ENCODE measurements at places on chromosomes 7 and 10.

DNA sequence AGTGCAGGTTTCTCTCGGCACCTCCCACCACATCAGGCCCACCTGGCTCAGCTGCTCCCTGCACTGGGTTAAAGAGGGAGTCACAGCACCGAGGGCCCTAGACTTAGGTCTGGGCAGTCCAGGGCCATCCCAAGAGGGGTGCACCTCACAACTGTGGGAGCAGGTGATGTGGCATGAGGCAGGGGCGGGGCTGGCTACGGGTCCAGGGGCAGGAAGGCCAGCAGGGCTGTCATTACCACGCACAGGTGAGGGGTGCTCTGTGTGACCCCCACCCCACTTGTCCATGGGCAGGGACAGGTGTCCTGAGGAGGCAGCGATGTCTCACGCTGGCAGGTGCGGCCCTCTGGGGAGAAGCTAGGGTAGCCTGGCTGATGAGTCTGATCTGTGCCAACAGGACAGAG lies 40.5 kb upstream of the DPYSL4 start:
- no peak for DNase-seq

- no peak for DNase-seq
Measured at GRCh38 chr10:112296908-112297331, 13.7 kb downstream of the TECTB start.

GRCh38 chr7:133331861-133332260 lies 79.0 kb downstream of the EXOC4 start:
- no peak for DNase-seq

DNA sequence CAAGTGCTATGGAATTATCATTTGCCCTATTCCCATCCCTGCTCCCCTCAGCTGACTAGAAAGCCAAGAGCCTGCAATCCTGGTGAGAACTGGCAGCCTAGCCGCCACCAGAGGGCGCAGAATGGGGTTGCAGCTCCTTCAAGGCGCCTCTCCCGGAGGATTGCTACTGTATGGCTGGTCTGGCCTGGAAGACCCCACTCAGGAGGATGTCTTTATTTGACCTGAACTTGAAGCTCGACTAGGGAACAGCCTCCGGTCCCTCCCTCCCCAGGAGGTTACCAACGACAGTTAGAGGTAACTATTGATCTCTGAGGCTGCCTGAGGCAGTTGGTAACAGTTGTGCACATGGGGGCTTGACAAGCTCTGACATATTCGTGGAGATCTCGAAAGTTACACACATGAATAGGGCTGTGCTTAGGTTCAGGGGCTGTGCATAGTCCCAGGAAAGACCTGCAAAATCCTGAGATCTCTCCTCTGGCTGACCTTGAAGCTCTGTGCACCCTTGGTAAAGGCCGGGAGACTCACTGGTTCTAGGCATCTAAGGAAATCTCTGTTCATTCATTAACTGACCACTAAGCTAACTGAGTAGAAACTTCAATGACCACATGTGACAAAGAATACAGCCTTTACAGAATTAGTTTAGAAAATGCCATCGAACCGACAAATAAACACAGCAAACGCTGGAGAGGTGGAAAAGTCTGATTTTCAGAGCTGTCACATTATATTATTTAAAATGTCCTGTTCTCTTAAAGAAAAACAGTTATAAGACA lies 65.7 kb downstream of the TSPAN12 start:
- peak; percentile 22 for DNase-seq

DNA sequence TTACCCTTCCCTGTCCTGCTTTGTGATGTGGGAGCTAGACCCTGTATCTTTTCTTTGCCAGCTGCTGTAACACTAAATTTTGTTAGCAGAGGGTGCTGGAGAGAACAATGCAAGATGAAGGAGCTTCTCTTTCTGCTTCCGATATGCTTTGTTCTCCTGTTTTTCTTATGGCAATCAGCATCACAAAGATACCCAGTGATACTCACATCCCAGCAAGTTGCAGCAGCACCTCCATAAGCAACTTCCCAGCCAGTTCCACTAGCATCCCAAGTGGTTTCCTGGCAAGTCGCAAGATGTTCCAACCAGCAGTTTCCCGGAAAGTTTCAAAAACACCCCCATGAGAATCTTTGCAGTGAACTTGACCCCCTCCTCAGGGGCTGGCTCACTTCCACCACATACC lies 148.6 kb downstream of the IMMP2L start:
- no peak for DNase-seq

- no peak for DNase-seq
Measured at GRCh38 chr10:1365540-1366321, 309.5 kb downstream of the WDR37 start.

DNA sequence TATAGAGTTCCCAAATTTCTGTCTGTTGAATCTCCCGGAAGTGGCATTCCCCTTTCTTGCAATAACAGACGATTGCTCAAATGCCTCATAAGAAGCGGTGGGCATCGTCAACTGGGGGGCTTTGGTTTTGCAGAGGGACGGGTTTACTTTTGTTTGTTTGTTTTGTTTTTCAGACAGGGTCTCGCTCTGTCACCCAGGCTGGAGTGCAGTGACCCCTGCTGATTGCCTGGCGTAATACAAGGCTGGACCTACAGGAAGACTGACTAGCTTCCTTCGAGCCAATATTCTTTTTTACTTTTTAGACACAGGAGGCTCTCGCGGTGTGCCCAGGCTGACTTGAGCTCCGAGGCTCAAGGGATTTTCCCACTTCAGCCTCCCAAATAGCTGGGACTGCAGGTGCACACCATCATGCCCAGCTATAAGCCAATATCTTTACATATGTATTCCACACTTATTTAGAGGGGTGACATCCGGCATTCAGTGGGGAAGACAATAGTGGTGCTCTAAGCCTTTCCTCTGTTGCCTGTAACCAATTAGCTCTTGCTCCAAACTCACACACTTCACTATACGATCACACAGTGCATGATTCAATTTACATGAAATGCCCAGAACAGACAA lies 58.1 kb downstream of the FHIP2A start:
- DNase-seq, result peak; percentile 35

- DNase-seq, result no peak
Measured at GRCh38 chr7:3250725-3251124, 50.3 kb upstream of the SDK1 start.

DNA sequence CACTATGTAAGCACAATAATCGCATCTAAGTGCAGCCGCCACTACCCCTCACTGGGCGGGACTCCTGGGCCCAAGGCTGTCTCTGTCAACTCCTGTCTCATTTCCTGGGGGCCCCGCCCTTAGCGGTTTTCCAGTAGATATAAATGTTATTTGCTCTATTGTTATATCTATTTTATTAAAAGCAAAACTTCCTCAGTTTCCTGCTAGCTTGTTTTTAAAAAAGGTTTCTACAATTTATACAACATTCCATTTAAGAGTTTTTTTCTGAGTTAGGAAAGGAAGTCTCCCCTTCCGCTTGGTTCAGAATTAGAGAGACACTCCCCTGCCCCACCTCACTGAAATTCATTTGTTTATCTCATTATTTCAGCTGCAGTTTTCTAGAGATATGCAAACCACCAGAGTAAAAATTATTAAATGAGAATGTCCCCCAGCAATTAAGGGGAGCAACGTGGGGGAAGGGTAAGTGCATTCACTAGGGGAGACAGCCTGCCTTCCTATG lies 82.7 kb downstream of the RAMP3 start:
- no peak for DNase-seq

DNA sequence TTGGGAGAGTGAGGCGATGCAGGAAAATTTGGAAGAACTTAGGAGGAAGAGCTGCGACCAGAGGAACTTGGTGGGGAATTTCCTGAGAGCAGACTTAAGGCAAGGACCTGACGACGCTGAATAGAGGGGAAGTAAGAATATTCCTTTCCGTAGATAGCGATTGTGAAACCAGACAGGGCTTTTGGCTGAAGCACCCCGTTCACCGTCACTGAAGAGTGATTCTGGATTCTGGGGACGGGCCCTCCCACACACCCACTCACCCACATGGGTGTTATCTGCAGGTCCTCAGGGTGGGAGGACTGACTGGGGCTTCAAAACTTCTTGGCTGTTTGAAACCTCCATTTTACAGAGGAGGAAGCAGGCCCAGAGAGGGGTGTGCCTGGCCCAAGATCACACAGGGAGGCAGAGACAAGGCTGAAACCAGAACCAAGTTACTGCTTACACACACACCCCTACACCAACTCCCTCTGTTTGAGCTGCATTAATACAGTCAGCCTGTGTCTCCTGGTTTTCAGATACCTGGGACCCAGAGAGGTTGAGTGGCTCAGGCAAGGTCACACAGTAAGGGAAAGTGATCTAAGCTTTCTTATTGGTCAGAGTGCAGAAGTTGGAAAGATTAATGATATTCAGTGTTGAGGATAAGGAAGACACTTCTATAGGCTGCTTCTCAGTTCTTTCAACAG lies 37.2 kb upstream of the CDH23 start:
- no peak for DNase-seq

DNA sequence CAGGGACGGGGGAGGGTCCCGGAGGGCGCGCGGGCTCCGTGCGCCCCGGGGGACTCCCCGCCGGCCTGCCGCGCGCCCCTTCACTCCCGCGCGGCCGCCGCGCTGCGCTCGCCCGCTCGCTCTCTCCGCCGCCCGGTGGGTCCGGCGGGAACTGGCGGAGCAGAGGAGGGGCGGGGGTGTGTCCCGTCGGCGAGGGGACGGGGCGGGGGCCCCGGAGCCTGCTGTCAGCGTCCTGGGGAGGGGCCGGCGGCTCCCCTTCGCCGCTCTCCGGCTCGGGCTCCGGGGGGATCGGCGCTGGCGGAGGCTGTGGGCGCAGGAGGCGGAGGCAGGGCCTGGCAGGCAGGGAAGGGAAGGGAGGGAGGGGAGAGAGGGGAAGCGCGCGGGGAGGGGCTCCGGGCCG lies at the start of gene SH3PXD2A:
Gene SH3PXD2A (minus strand): TSS at position 153 of the 400 bp plus-strand sequence. CDS start 310 bp downstream, outside the sequence.
- DNase-seq, result no peak

DNA sequence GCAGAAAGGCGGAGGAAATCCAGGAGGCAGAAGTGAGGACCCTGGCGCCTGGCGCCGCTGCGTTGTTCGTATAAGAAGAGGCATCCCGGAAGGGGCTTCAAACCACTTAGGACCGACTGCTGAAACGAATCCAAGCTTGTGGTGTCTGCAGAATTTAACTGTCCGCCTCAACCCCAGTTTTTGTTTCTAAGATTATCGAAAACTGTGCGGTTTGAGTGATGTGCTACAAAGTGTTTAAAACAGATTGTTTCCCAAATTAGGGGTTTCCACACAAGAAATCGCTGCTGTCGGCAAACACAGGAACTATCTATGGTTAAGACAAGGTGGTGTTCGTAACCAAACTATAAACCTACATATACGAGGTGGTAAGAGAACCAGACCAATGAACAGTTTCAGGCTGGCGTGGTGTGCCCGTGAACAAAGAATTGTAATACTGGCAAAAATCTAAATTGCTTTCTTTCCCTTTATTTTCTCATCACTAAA lies 835 bp upstream of the DGKI start:
- no peak for DNase-seq

DNA sequence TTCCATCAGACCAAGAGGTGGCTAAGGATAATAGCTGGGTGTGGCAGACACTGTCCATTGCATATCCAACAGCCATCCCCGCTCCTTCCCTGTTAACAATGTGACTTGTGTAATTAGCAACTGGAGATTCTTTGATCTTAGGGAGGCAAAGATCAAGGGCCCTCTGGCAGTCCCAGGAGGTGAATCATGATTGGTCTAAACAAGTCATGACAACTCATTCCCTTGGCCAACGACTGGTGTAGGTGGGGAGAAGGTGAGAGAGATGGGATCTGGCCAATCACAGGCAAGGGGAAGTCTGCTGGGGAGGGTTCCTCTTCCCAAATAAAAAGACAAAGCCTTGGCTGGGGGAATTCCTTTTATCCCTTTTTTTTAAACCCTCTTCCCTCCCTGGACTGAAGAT lies 46.2 kb upstream of the COMTD1 start:
- DNase-seq, result no peak

- no peak for DNase-seq
Measured at GRCh38 chr10:5485948-5486852, 13.2 kb downstream of the CALML5 start.

- DNase-seq, result no peak
Measured at GRCh38 chr7:28354601-28355402, 57.5 kb upstream of the CREB5 start.

DNA sequence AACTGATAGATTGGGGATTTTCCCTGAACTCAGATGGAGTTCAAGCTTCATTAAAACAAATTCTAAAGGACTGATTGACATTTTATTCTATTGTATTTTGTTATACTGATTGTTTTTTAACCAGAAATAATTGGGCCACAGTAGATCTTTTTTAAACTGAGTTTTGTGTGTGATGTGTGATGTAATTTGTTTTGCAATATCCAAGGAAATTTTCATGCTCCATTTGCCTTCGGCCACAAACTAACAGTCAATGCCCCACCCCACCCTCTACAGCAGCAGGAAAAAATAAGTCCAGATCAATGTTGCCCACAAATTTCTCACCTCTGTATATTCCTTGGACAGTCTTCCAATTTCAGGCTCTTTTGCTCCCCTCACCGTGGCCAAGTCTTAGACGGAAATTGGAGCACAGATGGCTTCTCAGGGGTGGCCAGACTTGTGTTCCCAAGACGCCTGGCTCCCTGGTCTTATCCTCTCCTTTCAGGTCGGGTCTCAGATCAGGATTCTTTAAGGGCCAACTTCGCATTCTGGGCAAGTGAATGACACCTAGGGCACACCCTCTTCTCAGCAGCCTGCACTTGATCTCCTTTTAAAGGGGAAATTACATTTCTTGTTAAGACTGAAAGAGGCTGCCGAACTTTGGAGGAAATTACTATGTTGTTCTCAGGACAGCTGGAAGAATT lies at the start of gene SVOPL:
Gene SVOPL (minus strand): TSS at position 506 of the 680 bp plus-strand sequence. CDS start 22,317 bp downstream, outside the sequence.
- no peak for DNase-seq

DNA sequence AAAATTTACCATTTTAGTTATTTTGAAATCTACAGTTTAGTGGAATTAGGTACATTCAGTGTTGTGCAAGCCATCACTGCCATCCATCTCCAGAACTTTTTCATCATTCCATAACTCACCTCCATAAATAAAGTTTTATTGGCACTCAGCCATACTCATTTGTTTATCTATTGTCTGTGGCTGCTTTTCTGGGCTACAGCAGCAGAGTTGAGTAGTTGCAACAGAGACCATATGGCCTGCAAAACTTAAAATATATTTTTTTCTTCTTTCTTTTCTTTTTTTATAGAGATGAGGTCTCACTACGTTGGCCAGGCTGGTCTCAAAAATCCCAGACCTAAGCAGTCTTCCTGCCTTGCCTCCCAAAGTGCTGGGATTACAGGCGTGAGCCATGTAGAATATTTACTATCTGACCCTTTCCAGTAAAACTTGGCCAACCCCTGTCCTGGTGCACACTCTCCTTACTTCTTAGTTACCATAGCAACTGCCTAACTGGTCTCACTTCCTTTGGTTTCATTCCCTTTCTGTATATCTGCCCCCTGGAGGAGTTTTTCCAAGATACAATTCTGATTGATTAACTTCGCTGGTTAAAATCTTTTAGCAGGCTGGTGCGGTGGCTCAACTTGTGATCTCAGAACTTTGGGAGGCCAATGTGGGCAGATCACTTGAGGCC lies 133.2 kb downstream of the CUX1 start:
- DNase-seq, result no peak

GRCh38 chr10:129372172-129372571 lies 94.9 kb upstream of the MGMT start:
- no peak for DNase-seq

GRCh38 chr10:97297556-97298222 lies 5.3 kb upstream of the ARHGAP19 start:
- no peak for DNase-seq

- no peak for DNase-seq
Measured at GRCh38 chr10:43233601-43234430, 33.0 kb downstream of the RASGEF1A start.
